ENCODE measurements at places on chromosomes 5 and 9.

DNA sequence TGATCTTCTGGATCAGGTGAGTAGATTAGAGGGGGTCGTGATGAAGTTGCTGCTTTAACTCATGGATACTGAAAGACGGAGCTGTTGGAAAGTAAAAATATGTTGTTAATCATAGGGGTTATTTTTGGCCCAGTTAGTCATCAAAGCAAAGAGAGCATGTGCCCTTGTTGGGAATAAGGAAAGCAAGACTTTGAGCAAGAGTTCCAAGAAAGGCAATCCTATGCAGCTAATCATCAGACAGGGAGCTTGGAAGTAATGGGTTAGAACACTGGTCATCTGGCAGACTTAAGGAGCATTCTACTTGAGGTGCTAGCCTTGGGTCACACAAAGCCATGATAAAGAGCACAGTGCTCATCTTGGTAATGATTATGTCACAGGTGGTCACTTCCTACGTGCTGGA is 18.3 kb downstream of the ASPN start:
- no peak for DNase-seq

DNA sequence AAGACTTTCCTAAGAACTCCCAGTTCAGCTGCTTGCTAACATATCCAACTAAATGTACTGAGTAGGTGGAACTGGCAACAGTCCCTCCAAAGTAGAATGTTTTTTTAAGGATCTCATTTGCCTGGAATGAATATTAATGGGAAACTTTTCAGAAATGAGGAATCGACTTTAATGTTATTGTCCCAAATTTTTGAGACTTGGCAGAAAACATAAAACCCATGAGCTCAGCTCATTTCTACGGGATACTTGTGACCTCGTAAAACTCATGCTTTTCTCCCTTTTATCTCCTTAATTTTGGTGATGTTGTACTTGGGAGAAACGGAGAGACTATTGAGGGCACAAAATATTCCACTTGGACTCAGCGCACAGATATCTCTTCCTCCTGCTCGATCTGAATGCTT is 296.8 kb downstream of the EBF1 start:
- no peak for DNase-seq

- DNase-seq, result no peak
These were observed 172.6 kb downstream of the RGS3 start for GRCh38 chr9:113636165-113636564.

- no peak for DNase-seq
These were observed 804.8 kb upstream of the ZNF608 start for GRCh38 chr5:125551246-125551645.

All from mesendoderm (in vitro differentiated cells).